Endothelial cell of umbilical vein (primary cell): ENCODE measurements at places on chromosomes 4 and X. TPM values are rescaled to one million over a fixed set of nuclear protein-coding genes. Genes with fewer than 3 reads are reported as not detected.

MAOB gene
- total RNA-seq, result not detected in 2 replicates

ATOH1 gene
- not detected in 2 replicates for total RNA-seq

PNMA6F gene
- not detected in 2 replicates for total RNA-seq

SATL1 gene
- total RNA-seq, result not detected in 2 replicates

RASGEF1B gene
- total RNA-seq, result not detected in 2 replicates

TNIP3 gene
- total RNA-seq, result 0.14 TPM in 1 of 2 replicates, not detected in the other

NDNF gene
- not detected in 2 replicates for total RNA-seq

DOK7 gene
- not detected in 2 replicates for total RNA-seq

DNA sequence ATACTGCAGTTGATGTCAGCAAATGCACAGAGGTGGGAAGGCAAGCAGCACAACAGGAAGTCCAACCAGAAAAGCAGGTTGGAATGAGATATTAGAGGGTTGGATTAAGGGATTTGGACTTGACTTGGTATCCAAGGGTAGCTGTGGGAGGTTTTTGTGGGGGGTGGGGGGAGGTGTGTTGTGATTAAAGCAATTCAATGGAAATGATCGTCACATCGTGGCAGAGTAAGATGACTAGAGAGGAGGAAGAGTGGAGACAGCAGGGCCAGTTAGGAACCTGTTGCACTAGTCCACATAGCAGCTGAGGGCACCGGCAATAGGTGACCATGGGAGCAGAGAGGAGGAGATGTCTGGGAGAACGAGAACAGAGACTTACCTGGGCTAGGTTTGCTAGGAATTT is 2.4 kb downstream of the SLC25A43 start:
- H3K36me3 ChIP-seq, result no peaks in the 10 kb centered on the region
- no peak for DNase-seq
- no peak overlapping the region for H3K27ac ChIP-seq

DNA sequence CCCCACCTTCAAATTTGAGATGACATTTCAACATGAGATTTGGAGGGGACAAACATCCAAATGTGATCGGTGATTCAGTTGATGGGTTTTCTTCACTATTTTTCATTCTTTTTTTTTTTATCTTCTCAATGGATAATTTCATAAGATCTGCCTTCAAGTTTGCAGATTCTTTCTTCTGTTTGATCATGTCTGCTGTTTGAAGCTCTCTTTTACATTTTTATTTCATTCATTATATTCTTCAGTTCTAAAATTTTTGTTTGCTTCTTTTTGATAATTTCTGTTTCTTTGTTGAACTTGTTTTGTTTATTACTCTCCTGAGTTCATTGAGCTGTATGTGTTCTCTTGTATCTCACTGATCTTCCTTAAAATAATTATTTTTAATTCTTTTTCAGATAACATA is 14.8 kb downstream of the APOOL start:
- DNase-seq, result no peak
- H3K36me3 ChIP-seq, result no peaks in the 10 kb centered on the region
- no peak overlapping the region for H3K27ac ChIP-seq
- H3K4me1 ChIP-seq, result no peaks in the 10 kb centered on the region
- no peaks in the 10 kb centered on the region for H3K27me3 ChIP-seq
- H3K4me3 ChIP-seq, result no peak overlapping the region

- DNase-seq, result no peak
- H3K27me3 ChIP-seq, result no peaks in the 10 kb centered on the region
- no peaks in the 10 kb centered on the region for H3K36me3 ChIP-seq
- no peak overlapping the region for H3K4me3 ChIP-seq
- H3K27ac ChIP-seq, result no peak overlapping the region
- H3K4me1 ChIP-seq, result no peaks in the 10 kb centered on the region
Measured at GRCh38 chr4:169906104-169906503, 120.1 kb downstream of the MFAP3L start.

GRCh38 chrX:48705871-48706270 is 9.3 kb downstream of the SUV39H1 start:
- peaks cover 7% of the 10 kb centered on the region for H3K36me3 ChIP-seq
- H3K4me1 ChIP-seq, result no peaks in the 10 kb centered on the region
- DNase-seq, result no peak

DNA sequence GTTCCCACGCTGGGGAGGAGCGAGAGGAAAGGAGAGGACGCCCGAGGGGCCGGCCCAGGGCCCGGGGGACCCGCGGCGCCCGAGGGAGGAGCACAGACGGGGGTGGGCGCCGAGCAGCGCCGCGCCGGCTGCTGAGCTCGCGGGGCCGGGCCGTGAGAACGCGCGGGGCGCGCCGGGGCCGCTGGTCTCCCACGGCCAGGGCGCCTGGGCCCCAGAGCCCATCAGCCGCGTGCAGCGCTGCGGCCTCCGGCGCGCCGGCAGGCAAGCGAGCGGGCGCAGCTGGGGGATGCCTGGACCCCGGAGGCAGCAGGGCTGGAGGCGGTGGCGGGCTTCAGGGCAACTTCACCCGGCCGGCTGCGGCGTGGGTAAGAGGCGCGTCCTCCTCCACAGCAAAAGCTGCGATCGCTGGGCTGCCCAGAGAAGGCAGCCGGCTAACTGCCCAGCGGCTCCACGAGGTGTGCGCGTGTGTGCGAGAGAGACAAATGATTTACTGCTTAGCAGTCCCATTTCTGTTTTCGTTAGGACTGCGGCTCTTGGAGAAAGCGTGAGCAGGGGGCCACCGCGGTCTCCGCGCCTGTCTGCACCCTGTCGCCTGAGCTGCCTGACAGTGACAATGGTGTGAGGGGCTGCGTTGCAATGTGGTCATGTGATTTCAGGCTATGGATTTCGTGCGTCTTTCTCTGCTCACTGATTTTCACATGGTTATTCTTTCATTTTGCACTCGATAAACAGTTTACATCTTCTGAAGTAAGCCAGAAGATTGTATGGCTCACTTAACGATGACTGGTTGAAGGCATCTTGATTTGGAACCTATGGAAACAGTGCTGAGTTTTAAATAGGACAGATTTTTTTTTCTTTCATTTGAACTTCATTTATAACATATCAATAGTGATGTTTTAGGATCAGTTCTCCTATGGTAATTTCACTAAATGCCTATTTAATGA is 1.2 kb downstream of the GUCY1A1 start:
- peak overlapping the region; percentile 83 for H3K4me3 ChIP-seq
- DNase-seq, result peak; percentile 66
- H3K4me1 ChIP-seq, result peaks cover 19% of the 10 kb centered on the region

DNA sequence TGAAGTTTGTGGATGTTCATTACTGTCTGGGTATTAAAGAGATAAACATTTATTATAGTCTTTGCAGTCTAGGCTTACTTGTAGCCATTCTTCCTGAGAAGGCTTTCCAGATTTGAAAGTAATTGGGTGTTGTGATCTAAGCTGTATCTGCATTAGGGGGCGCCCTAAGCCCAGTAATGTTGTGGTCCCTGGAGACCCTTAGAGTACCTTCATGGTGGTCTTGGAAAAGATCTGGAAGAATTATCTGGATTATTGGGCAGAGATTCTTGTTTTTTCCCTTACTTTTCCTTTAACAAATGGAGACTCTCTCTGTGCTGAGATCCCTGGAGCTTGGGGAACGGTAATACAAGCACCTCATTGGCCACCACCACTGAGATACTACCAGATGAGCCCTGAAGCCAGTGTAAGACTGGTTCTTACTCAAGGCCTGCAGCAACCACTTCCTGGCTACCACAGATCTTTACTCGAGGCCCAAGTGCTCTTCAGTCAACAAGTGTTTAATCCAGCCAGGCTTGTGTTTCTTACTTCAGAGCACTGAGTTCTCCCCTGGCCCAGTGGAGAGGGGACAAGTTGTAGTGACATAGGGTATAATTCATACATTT is 63.1 kb downstream of the RTL3 start:
- H3K36me3 ChIP-seq, result no peaks in the 10 kb centered on the region
- no peak overlapping the region for H3K4me3 ChIP-seq
- peak; percentile 1 for DNase-seq
- no peaks in the 10 kb centered on the region for H3K27me3 ChIP-seq

GRCh38 chr4:185779517-185779916 is 32.5 kb downstream of the SORBS2 start:
- H3K36me3 ChIP-seq, result no peaks in the 10 kb centered on the region
- peak overlapping the region; percentile 76 for H3K27ac ChIP-seq
- H3K4me3 ChIP-seq, result no peak overlapping the region
- peaks cover 51% of the 10 kb centered on the region for H3K4me1 ChIP-seq
- DNase-seq, result peak; percentile 82
- H3K27me3 ChIP-seq, result no peaks in the 10 kb centered on the region

- peaks cover 52% of the 10 kb centered on the region for H3K27me3 ChIP-seq
- H3K36me3 ChIP-seq, result no peaks in the 10 kb centered on the region
- DNase-seq, result peak; percentile 70
- H3K27ac ChIP-seq, result no peak overlapping the region
- peak overlapping the region; percentile 28 for H3K4me3 ChIP-seq
Measured at GRCh38 chr4:41360214-41360920, 103.6 kb downstream of the UCHL1 start.
